Activated CD8-positive, alpha-beta memory T cell treated with anti-CD3 and anti-CD28 coated beads for 1 hour (primary cell): ENCODE measurements at places on chromosomes 7 and 10.

DNA sequence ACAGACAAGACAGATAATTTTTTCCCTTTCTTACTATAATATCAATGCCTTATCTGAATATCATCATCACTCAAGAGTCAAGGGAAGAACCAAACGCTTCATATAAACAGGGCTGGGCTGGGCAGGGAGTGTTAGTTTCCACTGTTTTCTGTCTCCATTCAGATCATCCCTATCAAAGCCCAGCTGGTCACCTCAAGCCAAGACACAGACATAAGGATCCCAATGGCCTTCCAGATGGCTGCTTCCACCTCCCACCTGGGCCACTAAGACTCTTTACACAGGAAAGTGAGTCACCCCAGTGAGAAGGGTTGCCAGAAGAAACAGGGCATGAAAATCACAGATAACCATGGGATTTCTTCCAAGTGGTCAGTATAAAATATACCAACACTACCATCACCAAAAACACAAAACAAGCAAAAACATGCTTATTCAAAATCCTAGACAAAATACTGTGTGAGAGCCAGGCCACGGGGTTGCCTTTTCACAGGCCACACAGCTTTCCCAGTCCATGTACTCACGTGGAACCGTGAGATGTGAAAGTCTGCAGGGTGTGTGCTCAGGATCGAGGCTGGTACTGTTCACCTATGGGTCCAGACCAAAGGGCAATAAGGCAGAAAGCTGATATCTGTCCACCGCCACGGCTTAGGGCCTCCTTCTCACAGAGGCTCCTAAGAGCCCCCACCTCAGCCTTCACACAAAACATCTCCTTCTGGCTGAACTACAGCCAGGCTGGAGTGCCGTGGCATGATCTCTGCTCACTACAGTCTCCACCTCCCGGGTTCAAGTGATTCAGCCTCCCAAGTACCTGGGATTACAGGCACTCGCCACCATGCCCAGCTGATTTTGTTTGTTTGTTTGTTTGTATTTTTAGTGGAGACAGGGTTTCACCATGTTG is 5.7 kb downstream of the PRSS1 start:
- DNase-seq = no peak

- no peak for DNase-seq
Measured at GRCh38 chr7:127158659-127159058, 94.1 kb downstream of the GRM8 start.

- DNase-seq = no peak
Measured at GRCh38 chr10:35259769-35260397, 76.4 kb upstream of the CCNY start.

- DNase-seq = peak; percentile 38
Measured at GRCh38 chr10:73771722-73772280, 10.0 kb upstream of the CHCHD1 start.

GRCh38 chr7:110573862-110574528 is 516.9 kb upstream of the LRRN3 start:
- no peak for DNase-seq

DNA sequence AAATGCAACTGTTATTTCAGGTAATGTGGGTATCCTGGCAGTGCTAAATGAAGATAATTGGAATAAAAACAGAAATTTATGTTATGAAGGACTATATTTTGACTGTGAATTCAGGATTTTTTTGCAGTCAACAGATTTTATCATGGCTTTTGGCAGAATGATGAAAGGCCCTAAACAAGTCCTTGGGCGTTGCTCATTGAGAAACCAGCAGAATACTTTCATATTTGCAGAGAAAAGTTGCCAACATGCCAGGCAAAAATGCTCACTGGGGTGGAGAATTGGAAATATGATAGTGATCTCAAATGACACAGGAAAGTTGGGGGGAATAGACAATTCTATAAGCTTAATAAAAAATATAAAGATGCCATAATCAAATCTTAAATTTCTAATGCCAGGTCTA is 121.1 kb downstream of the GPR85 start:
- DNase-seq = no peak

GRCh38 chr10:57963546-57963945 is 304.1 kb downstream of the IPMK start:
- no peak for DNase-seq
